ENCODE measurements at places on chromosomes 7 and 10.

- DNase-seq: no peak
These were observed 9.8 kb downstream of the PLCE1 start for GRCh38 chr10:94003488-94003887.

GRCh38 chr10:117863771-117864170 is 183.0 kb downstream of the RAB11FIP2 start:
- DNase-seq: no peak

DNA sequence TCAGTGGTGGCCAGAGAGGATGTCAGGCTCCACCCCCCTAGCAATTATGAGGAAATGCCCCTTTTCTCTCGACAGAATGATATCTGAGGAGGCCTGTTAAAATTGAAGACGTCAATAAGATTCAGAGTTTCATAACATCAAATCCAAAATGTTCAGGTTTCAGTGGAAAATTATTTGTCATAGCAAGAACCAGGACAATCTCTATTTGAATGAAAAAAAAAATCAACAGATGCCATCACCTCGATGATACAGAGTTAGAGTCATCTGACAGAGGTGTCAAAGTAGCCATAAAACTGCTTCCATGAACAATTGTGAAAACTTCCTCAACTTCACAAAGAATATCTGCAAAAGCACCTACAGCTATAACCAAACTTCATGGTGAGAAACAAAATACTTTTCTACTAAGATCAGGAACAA is 7.7 kb downstream of the TMEM273 start:
- no peak for DNase-seq

DNA sequence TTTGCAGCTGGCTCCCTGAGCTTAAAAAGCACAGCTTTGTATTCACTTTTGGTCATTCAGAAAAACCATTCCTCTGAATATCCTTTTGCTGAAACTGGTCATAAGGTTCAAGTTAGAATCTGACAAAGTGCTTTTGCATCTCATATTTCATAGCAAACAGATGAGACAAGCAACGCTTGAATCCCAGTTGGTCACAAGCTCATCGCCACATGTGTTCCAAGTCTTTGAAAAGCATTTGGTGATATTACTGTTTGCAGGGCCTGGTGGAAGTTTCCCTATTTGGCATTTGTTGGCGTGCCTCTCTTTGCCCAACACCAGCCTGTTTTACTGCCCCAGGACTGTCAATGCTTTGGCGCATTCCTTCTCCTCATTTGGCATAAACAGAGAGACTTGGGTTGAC is 10.3 kb downstream of the TACC2 start:
- DNase-seq: no peak

- DNase-seq: no peak
These were observed 11.5 kb upstream of the RHBDD2 start for GRCh38 chr7:75867390-75867717.

Data from OCI-LY7 (cell line).